Right cardiac atrium (tissue), 5 donors: ENCODE measurements at places on chromosomes 16 and 17. TPM values are rescaled to one million over a fixed set of nuclear protein-coding genes. Genes with fewer than 3 reads are reported as not detected.
A peak's percentile ranks its signal among the peaks of the same experiment; 100 is the strongest.

- DNase-seq = peak; percentile 75
Measured at GRCh38 chr17:40551879-40552768, 13.1 kb downstream of the CCR7 start.

- DNase-seq = peak; percentile 83
Measured at GRCh38 chr17:1055751-1056645, 59.1 kb downstream of the TIMM22 start.

DNA sequence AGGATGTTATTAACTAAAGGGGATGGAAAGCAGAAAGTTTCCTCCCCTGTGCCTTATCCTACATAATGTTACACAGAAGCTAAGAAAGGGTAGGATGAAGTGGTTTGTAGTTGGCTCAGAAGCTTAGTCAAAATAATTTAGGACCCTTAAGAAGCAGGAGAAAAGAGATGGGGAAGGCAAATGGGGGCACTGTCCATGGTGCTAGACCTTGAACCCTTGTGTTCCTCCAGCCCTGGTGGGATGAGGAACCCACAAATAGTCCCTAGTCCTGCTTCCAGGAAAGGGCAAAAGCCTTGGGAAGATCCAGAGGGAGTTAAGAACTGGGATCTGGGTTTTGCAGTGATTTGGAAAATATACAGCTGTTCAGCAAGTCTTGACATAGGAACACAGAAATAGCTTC is 54.5 kb downstream of the SLC5A11 start:
- no peak for DNase-seq

- DNase-seq = no peak
Measured at GRCh38 chr16:85601730-85602401, 11.3 kb upstream of the GSE1 start.

- DNase-seq = peak; percentile 61
Measured at GRCh38 chr17:6936370-6937028, 59.4 kb upstream of the ALOX12 start.

DNA sequence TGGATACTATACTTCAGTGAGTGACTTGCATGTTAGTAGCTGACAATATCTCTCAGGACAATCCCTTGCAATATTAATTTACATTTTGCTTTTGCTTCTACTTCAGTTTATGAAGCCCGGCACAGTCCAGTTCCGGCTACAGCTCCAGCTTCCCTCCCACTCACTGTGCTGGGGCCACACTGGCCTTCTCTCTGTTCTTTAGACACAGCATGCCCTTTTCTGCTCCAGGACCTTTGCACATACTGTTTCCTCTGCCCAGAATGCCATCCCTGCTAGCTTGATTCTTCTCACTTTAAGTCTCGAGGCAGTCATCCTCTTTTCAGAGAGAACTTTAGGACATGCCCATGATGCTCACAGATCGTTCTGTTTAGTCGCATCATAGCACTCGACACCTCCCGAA is 25.5 kb upstream of the LRRC75A start:
- DNase-seq = no peak

DNA sequence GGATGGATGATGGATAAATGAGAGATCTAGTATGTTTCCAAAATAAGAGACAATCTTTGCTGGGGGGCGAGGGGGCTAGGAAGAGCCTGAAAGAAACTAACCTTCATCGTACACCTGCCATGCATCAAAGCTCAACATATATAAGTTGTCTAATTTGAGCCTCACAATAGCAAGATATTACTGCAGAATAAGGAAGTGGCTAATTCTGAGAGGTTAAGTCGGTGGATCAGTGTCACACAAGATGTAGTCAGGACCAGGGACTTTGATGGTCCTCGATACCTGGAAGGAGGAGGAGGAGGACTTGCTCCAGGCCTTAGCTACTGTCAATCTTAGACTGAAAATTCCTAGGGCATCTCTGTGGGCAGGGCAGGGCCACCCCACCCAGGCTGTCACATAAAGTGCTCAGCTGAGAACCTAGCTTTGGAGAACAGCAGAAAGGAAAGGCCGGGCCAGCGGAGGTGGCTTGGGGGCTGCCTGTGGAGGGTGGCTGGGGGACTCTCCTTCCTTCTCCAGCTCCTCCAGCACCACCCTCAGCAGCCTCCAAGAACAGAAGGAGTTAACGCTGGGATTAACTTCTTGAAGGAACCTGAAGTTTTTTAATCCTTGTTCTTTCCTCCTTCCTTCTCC is 460 bp upstream of the SLC13A2 start:
- DNase-seq = no peak

Gene CYBC1
- 34.3 TPM for total RNA-seq

Gene KAT2A
- 21.8 TPM for total RNA-seq

Gene TRAP1
- 108 TPM for total RNA-seq

Gene TBC1D3C
- not detected for total RNA-seq

Gene KRTAP2-2
- total RNA-seq = not detected

Gene GPR139
- not detected for total RNA-seq

Gene TBC1D3G
- not detected for total RNA-seq

Gene ZNF423
- total RNA-seq = 14.4 TPM

Gene C16orf89
- total RNA-seq = 9.2 TPM

Gene ZFPM1
- total RNA-seq = 8.2 TPM
